Cardiac fibroblast (primary cell): ENCODE measurements at places on chromosomes 7 and 10.

DNA sequence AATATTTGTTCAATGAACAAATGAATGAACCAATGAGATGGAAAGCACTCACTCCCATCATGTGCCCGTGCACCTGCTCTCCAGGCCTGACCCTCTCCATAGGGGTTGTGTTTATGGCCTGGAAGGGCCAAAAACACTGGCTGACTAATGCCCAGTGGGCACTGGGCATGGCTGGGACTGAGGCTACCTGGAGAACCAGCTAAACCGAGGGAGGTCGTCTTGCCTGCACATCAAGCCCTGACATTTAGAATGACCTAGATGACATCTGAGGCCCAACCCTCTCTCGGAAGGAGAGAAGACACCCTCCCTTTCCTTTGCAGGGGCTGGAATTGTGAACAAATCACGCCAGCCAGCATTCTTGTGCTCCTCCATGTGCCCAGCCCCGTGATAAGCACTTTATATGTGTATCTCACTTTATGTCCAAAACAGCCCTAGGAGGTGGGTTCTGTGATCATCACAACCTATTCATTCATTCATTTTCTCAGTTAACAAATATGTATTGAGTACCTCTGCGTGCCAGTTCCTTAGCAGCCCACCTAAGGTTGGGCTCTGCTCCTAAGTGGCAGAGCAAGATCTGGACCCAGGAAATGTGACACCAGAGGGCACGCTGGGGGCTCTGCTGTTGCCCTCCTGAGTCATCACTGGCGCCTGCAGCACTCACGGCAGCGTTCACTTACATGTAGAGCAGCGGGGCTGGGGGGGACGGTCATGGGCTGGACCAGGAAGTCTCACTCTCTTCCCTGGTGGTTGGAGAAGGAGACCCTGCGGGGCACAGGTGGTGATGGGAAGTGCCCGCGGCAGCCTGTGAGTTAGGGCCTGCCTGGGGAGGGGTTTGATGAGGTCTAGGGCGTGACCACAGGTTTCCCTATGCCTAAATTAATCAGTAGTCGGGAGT is 52.0 kb downstream of the TSPAN15 start:
- no peak for DNase-seq

- DNase-seq = peak; percentile 82
These were observed 29.3 kb downstream of the KLF6 start for GRCh38 chr10:3755440-3756359.

- DNase-seq = peak; percentile 64
These were observed 286.9 kb upstream of the DKK1 start for GRCh38 chr10:52027055-52027705.

GRCh38 chr7:75968012-75968411 is 26.4 kb downstream of the TMEM120A start:
- no peak for DNase-seq

DNA sequence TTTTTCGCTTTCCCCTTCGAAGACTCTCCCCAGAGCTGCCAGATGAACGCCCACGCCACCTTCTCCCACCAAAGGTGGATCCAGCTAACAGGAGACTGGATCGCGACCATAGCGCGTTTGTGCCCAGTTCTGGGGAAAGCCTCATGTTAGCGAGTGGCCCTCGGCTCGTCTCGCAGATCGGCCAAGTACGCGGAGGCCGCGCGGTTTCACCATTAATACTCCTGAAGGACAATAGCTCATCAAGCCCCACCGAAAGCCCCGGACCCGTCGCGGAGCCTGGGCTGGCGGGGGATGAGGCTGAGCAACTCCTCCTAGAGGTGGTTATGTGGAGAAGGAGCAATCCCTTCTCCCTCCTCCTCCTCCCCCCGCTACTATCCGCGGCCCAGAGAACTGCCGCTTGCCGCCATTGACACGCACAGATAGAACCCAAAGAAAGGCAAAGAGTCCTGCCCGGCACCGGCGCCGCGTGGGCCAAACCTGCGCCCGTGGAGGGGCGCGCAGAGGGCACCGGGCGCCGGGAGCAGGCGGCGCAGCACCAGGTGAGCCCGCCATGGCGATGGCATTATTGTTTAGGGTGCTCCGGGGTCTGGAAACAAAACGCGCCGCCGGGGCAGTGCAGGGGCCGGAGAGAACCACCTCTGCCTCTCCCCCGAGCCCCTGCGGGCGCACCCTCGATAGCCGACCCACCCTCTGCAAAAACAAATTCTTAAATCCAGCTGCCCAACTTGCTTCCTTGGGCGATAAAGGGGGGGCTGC is at the start of gene MACROH2A2:
Gene MACROH2A2, plus strand, starts transcription at position 385 of the 756 bp plus-strand sequence. CDS start 22,813 bp downstream, outside the sequence.
- peak; percentile 67 for DNase-seq

GRCh38 chr7:101390901-101391301 is 28.2 kb downstream of the COL26A1 start:
- peak; percentile 57 for DNase-seq

DNA sequence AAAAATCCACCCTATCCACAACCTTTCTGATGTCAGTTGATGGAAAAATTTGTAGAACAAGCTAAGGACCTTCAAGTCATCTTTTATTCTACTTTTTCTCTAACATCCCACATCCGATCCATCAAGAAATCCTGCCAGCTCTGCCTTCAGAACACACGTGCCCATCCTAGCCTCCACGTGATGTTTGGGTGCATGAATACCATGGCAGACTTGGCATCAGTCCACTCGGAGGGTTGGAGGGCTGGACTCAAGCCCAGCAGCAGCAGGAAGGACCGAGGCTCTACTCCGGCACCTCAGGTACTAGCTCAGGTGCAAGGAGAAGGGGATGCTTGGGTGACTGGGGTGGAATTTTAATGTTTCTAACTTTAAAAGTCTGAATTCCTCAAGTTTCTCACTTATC is 428.6 kb downstream of the DPP6 start:
- no peak for DNase-seq

DNA sequence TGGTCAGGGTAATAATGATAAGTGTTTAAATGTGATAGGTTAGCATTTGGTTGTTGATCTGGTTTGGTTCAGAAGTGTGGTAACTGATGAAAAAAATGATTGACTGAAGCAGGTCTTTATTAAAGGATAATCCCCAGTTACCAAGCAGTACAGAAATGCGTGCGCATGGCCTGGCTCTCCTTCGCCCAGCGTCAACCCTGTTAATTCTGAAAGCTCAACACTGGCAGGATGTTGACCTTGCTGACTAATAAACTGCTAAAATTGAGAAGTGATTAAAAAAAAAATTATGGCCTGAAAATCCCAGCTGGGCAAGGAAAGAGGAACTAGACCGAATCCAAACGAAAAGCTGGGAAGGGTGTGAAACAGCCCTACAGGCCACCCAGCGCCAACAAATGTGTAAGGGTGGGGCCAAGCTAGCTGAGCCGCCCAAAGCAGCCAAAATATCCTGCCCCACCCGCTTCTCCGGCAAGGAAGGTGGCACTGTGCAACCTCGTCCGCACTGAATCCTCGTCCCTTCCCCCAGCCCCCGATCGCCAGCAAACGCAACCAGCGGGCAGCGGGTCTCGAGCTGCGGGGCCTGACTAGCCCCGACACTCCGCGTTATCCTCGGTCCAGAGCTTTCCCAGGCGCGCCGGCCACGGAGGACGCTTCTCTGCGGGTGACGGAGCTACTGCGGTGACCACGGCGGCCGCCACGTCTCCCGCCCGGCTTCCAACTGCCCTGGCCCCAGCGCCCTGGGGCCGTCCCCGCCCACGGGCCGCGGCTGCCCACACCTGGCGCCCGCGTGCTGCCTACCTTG is 561 bp downstream of the SHTN1 start:
- DNase-seq = peak; percentile 33

- no peak for DNase-seq
These were observed 34.0 kb downstream of the ANLN start for GRCh38 chr7:36423633-36424032.

DNA sequence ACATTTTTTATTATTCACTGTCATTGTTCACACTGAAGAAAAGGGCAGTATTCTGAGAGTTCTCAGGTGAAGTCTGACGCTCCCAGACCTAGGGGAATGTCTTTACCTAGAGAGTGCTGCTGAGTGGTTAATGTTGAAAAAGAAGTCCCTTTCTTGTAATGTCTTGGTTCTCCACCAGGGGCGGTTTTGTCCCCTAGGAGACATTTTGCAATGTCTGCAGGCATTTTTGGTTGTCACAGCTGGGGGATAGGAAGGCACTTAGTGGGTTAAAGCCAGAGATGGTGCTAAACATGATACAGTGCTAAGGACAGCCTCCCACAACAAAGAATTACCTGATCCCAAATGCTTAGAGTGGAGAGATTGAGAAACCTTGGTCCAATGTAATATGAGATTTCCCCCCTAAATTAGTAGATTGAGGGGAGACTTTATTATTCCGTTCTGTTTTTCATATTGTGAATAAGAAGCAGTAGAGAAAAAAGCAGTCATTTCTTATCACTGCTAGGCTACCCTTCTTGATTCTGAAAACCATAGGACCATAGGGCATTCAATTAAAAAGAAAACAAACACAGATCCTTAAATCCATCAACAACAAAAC is 13.1 kb downstream of the UMAD1 start:
- peak; percentile 26 for DNase-seq
